Mesothelial cell of epicardium (in vitro differentiated cells): ENCODE measurements at places on chromosomes 4 and X.

GRCh38 chrX:121161501-121161933, 114.1 kb downstream of the GLUD2 start:
- DNase-seq, result no peak

- DNase-seq, result no peak
Measured at GRCh38 chrX:1649621-1650020, 34.8 kb downstream of the ASMT start.

DNA sequence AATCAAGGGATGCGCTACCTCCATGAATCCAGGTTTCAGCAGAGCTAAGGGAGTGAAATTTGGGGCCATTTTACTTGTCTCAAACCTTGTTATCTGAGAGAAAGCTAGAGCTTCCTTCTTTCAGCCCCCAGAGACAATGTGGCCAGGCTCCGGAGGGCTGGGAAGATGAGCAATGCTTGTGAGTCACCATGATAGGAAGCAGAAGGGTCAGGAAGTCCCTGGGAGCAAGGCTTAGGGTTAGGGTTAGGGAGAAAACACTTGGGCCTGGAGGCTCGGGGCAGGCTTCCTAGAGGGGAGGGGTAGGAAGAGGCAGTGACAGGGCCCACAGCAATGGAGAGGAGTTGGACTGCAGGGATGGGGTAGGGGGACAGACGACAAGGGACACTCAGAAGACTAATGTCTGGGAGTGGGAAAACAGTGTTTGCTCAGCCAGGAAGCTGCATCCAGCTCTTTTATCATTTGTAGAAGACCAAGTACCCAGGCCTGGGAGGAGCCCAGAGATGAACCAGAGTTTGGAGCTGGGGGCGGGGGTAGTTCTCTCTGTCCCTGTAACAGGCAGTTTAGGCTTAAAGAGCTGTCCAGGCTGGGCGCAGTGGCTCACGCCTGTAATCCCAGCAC, 16.4 kb upstream of the PORCN start:
- DNase-seq, result no peak

- no peak for DNase-seq
Measured at GRCh38 chr4:181672751-181673150, 570.5 kb upstream of the TENM3 start.
